ENCODE measurements at places on chromosomes 5 and 9.

GRCh38 chr9:69824499-69825252 is 4.1 kb downstream of the CFAP95 start:
- H3K27ac ChIP-seq: no peak overlapping the region
- no peaks in the 10 kb centered on the region for H3K27me3 ChIP-seq
- no peak overlapping the region for H3K4me3 ChIP-seq
- no peak for DNase-seq

- no peak overlapping the region for H3K27ac ChIP-seq
- no peaks in the 10 kb centered on the region for H3K27me3 ChIP-seq
- no peak for DNase-seq
- H3K36me3 ChIP-seq: no peaks in the 10 kb centered on the region
- H3K4me3 ChIP-seq: no peak overlapping the region
These were observed 46.1 kb downstream of the NMUR2 start for GRCh38 chr5:152358861-152359568.

DNA sequence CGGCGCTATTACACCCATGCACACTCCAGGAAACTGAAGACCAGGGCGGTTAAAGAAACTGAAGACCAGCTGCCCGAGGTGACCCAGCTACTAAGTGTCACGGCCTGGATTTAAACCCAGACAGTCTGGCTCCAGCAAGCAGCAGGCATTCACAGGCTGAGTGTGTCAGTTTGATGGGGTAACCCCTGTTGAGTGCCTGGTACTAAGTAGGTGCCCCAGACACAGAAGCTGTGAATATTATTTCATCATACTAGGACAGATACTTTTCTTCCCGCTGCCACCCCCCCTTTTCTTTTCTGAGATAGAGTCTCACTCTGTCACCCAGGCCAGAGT is 7.3 kb downstream of the ENG start:
- no peak for DNase-seq
- H3K36me3 ChIP-seq: no peaks in the 10 kb centered on the region
- peaks cover 4% of the 10 kb centered on the region for H3K4me1 ChIP-seq
- H3K4me3 ChIP-seq: no peak overlapping the region
- no peaks in the 10 kb centered on the region for H3K27me3 ChIP-seq

GRCh38 chr9:134066913-134067851 is 644 bp downstream of the BRD3 start:
- peak overlapping the region; percentile 83 for H3K4me3 ChIP-seq
- no peak for DNase-seq
- H3K27ac ChIP-seq: peak overlapping the region; percentile 73
- peaks cover 22% of the 10 kb centered on the region for H3K27me3 ChIP-seq

GRCh38 chr5:79227484-79228025 is 8.4 kb upstream of the JMY start:
- H3K27me3 ChIP-seq: no peaks in the 10 kb centered on the region
- no peaks in the 10 kb centered on the region for H3K36me3 ChIP-seq
- DNase-seq: no peak
- H3K4me1 ChIP-seq: peaks cover 12% of the 10 kb centered on the region
- no peak overlapping the region for H3K27ac ChIP-seq

DNA sequence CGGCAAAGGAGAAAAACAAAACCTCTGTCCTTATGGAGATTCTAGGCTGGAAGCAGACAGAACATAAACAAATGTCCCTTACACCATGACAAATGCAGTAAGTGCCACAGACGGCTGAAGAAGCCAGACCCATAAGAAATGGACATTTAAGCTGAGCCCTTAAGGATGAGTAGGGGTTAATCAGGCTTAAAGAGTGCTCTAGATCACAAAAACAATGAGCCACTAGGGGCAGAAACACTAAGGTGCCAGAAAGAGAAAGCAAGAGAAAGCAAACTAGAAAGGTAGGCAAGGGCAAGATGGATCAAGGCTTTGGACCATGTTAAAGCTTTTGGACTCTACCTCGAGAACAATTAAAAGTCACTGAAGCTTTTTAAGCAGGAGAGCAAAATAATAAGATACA is 326.9 kb upstream of the WWC1 start:
- DNase-seq: no peak
- no peak overlapping the region for H3K27ac ChIP-seq
- H3K27me3 ChIP-seq: no peaks in the 10 kb centered on the region
- H3K4me3 ChIP-seq: no peak overlapping the region
- H3K36me3 ChIP-seq: peaks cover 9% of the 10 kb centered on the region
- no peaks in the 10 kb centered on the region for H3K4me1 ChIP-seq

- DNase-seq: no peak
- no peaks in the 10 kb centered on the region for H3K27me3 ChIP-seq
- no peaks in the 10 kb centered on the region for H3K4me1 ChIP-seq
- H3K27ac ChIP-seq: no peak overlapping the region
- no peak overlapping the region for H3K4me3 ChIP-seq
- H3K36me3 ChIP-seq: no peaks in the 10 kb centered on the region
These were observed 10.4 kb upstream of the CMBL start for GRCh38 chr5:10317825-10318682.

DNA sequence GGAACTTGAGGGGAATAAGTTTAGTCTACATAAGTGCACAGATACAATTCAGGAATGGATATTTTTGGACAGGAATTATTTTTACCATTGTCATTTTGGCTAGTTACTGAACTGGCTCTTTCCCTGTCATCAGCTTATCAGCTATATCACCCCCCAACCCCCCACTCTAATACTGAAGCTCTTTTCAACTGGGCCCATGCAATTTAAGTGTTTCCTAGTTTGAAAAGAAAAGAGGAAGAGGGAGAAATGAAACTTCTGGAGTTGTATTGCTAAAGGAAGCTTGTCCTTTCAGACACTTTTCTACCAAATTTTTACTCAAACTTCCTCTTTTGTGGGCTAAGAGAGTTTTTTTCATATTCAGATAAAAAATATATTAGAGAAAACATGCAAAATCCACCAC is 18.5 kb upstream of the TIMD4 start:
- no peaks in the 10 kb centered on the region for H3K4me1 ChIP-seq
- H3K4me3 ChIP-seq: no peak overlapping the region
- no peaks in the 10 kb centered on the region for H3K36me3 ChIP-seq
- DNase-seq: no peak
- H3K27ac ChIP-seq: no peak overlapping the region

- no peak overlapping the region for H3K4me3 ChIP-seq
- peak; percentile 2 for DNase-seq
- no peaks in the 10 kb centered on the region for H3K36me3 ChIP-seq
- H3K27me3 ChIP-seq: no peaks in the 10 kb centered on the region
- H3K4me1 ChIP-seq: peaks cover 10% of the 10 kb centered on the region
These were observed 128.0 kb downstream of the RASEF start for GRCh38 chr9:82934949-82935348.

DNA sequence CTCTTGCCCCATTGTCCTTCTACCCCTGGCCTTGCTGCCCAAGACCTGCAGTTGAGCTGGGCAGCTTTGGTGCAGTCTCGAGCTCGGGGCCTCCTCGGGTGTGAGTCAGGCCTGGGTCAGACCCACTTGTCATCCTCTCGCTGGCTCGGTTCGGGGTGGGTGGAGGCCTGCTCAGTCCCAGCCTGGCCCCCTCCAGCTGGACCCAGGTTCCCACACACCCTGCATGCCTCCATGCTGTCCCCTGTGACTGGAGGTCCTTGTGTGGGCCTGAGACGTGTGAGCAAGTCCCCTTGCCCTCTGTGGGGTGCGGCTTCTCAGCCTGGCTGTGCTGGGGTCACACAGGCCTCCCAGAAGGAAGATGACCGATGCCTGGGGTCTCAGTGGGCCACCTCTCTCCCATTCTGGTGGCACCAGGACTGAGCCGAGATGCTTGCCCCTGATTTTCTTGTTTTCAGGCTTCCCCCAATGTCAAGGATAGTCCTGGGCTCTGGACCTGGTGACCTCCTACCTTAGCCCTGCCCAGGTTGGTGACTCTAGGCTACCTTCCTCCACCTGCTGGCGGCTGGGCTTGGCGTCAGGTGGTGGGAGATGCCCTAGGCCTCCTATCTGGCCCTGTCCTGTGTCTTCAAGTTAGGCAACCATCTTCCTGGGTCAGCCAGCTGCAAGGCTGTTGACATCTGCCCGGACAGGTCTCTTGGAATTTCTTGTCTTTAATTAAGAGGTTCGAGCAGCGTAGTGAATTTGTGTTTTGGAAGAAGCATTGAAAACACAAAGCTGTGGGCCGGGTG is 15.1 kb downstream of the WNK2 start:
- no peak overlapping the region for H3K4me3 ChIP-seq
- H3K4me1 ChIP-seq: no peaks in the 10 kb centered on the region
- peaks cover 6% of the 10 kb centered on the region for H3K27me3 ChIP-seq
- no peak overlapping the region for H3K27ac ChIP-seq
- H3K36me3 ChIP-seq: no peaks in the 10 kb centered on the region
- DNase-seq: no peak

- no peaks in the 10 kb centered on the region for H3K27me3 ChIP-seq
- H3K27ac ChIP-seq: peak overlapping the region; percentile 70
- DNase-seq: peak; percentile 95
- H3K4me3 ChIP-seq: no peak overlapping the region
- H3K4me1 ChIP-seq: peaks cover 40% of the 10 kb centered on the region
These were observed 98.7 kb downstream of the TLE4 start for GRCh38 chr9:79670269-79670961.

DNA sequence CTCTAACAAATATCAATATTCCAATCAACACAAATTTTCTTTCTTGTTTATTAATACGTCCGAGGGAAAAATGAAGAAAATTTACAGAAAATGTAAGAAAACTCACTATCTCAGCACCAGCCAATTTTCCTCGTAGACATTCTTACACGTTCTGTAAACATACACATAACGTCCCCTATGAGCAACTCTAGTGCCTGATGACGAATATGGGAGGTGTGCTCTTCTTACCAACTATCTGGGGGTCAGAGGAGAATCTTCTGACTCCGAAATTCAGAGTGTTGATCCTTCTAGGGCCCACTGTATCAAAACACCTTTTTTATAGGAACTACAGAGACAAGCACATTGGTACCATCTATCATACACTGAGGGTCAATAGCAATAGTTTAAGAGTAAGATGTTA is 198.7 kb downstream of the GAPVD1 start:
- no peaks in the 10 kb centered on the region for H3K27me3 ChIP-seq
- peaks cover 2% of the 10 kb centered on the region for H3K36me3 ChIP-seq
- H3K4me1 ChIP-seq: no peaks in the 10 kb centered on the region
- no peak overlapping the region for H3K27ac ChIP-seq
- DNase-seq: no peak

DNA sequence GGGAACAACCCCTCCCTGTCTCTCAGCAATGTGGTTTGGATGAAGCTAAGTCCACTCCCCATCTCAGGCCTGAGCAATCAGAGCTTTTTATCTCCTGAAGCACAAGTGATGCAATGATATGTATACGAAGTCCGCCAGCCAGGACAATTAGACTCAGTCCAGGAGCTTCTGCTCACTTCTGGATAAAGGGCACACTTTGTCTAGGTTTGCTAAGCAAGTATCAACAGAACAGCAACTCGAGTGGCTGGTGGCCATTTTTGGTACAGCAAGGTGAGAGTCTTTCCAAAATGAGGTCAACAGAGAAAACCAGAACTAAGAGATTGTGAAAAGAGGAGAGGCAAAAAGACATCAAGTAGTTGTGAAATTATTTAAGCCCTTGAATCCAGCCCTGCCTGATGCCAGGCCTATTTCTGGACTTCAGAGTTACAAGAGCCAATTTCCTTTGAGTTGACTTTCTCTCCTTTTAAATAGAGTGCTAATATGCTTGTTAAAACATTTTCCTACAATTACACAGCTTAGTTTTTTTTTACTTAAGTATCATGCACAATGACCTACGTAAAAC is 8.2 kb downstream of the NDUFA8 start:
- no peaks in the 10 kb centered on the region for H3K27me3 ChIP-seq
- H3K4me1 ChIP-seq: no peaks in the 10 kb centered on the region
- no peak overlapping the region for H3K27ac ChIP-seq

GRCh38 chr5:175335691-175336090 is 108.3 kb downstream of the DRD1 start:
- H3K4me1 ChIP-seq: no peaks in the 10 kb centered on the region
- no peaks in the 10 kb centered on the region for H3K36me3 ChIP-seq
- no peak overlapping the region for H3K27ac ChIP-seq
- DNase-seq: no peak
- no peaks in the 10 kb centered on the region for H3K27me3 ChIP-seq
- no peak overlapping the region for H3K4me3 ChIP-seq

- H3K4me1 ChIP-seq: peaks cover 13% of the 10 kb centered on the region
- H3K36me3 ChIP-seq: no peaks in the 10 kb centered on the region
- no peak overlapping the region for H3K4me3 ChIP-seq
- H3K27me3 ChIP-seq: no peaks in the 10 kb centered on the region
- no peak for DNase-seq
- H3K27ac ChIP-seq: no peak overlapping the region
These were observed 56.4 kb downstream of the ALDH7A1 start for GRCh38 chr5:126538579-126538978.

DNA sequence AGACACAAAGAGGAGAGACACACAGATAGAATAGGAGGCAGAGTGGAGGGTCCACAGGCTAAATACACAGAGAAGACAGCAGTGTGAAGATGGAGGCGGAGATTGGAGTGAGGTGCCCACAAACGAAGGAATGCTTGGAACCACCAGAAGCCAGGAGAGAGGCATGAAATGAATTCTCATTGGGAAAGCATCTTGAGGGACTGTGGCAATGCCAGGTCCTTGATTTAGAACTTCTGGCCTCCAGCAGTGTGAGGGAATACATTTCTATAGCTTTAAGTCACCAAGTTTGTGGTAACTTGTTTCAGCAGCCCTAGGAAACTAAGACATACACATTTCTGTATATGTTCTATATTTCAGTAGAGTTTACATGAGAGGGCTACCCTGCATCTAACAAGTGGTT is 396.6 kb upstream of the ZNF608 start:
- no peak for DNase-seq
- H3K4me1 ChIP-seq: no peaks in the 10 kb centered on the region
- H3K27ac ChIP-seq: no peak overlapping the region
- H3K4me3 ChIP-seq: no peak overlapping the region
- H3K27me3 ChIP-seq: no peaks in the 10 kb centered on the region
- H3K36me3 ChIP-seq: no peaks in the 10 kb centered on the region

GRCh38 chr5:52906845-52907244 is 82.3 kb upstream of the ITGA2 start:
- H3K27ac ChIP-seq: no peak overlapping the region
- no peak overlapping the region for H3K4me3 ChIP-seq
- DNase-seq: no peak
- H3K36me3 ChIP-seq: no peaks in the 10 kb centered on the region
- H3K4me1 ChIP-seq: no peaks in the 10 kb centered on the region

DNA sequence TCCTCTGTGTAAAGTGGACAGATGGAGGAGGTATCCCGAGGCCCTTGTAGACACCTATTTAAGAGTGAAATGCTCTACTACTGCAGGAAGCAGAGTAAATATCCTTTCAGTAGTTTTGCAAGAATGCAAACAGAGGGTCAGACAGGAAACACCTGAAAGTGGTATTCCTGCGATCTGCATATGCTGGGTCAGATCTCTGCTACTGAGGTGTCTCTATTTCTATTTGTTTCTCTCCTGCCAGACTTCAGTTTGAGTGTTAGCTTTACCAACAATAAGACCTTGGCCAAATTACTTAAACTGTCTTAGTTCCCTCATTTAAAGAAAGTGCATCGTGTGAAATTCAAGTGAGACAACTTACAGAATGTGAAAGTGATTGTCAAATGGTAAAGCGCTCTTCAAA is 47.6 kb downstream of the JAKMIP2 start:
- no peak overlapping the region for H3K27ac ChIP-seq
- no peak overlapping the region for H3K4me3 ChIP-seq
- no peaks in the 10 kb centered on the region for H3K27me3 ChIP-seq
- no peaks in the 10 kb centered on the region for H3K36me3 ChIP-seq
